Sigmoid colon (tissue), 7 donors: ENCODE measurements at places on chromosomes 1 and 21. TPM values are rescaled to one million over a fixed set of nuclear protein-coding genes. Genes with fewer than 3 reads are reported as not detected.

The NFASC gene
- 17.6 TPM for total RNA-seq

DNA sequence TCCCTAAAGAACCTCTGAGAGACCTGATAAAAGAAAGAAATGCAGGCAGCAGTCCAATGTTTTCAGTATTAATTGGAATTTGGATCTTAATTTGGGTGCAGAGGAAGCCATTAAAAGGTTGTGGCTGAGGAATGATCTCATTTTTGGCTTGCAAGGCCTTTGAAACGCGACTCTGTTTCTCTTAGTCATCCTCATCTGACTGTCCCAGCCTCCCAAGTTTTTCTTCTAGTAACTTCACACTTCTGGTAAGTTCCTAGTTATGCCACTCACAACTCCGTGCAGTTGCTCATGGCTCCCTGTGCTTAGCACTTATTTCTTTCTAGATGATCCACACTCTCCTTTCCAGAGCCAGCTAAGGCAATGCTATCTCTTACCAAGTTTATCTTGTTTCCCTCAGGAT is 147.4 kb upstream of the USP24 start:
- H3K4me3 ChIP-seq = no peak overlapping the region
- DNase-seq = no peak
- H3K36me3 ChIP-seq = no peaks in the 10 kb centered on the region
- no peaks in the 10 kb centered on the region for H3K4me1 ChIP-seq
- H3K27ac ChIP-seq = peak overlapping the region; percentile 33

- no peaks in the 10 kb centered on the region for H3K36me3 ChIP-seq
- H3K27ac ChIP-seq = no peak overlapping the region
- no peak overlapping the region for H3K4me3 ChIP-seq
- H3K27me3 ChIP-seq = no peaks in the 10 kb centered on the region
Measured at GRCh38 chr1:233355841-233356704, 28.5 kb downstream of the MAP3K21 start.

The SLAMF9 gene
- not detected for total RNA-seq

DNA sequence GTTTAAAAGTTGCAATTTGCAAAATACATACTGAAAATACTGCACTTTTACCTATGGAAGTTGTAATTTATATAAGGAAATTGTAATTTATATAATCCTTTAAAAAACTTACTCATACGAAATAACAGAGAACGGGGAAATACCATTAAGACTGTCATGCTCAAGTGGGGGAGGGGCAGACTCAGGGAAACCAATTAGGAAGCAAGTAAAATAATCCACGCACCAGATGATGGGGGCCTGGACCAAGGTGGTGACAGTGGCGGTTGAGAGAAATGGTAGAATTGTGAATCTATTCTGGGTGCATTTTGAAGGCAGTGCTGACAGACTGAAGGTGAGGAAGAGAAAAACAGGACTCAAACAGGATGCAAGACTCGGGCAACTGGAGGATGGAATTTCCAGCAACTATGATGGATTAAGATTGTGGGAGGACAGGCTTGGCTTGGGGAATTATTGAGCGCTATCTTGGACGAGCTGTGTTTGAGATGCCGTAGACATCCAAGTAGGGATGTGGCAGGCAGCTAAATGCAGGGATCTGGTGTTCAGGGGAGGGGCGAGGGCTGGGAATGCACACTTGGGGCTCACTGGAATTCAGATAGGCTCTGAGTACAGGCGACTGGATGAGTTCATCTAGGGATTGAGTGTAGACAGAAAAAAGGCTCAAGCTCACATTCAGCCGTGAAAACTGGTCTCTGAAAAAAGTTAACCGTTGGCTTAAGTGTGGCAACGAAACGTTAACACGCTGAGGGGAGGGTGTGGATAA is 977 bp downstream of the LCA5L start:
- no peaks in the 10 kb centered on the region for H3K36me3 ChIP-seq
- H3K27ac ChIP-seq = peak overlapping the region; percentile 91
- peaks cover 15% of the 10 kb centered on the region for H3K4me1 ChIP-seq
- H3K4me3 ChIP-seq = peak overlapping the region; percentile 65
- no peak for DNase-seq
- no peaks in the 10 kb centered on the region for H3K27me3 ChIP-seq

The TMPRSS15 gene
- not detected for total RNA-seq

The UBASH3A gene
- total RNA-seq = not detected

DNA sequence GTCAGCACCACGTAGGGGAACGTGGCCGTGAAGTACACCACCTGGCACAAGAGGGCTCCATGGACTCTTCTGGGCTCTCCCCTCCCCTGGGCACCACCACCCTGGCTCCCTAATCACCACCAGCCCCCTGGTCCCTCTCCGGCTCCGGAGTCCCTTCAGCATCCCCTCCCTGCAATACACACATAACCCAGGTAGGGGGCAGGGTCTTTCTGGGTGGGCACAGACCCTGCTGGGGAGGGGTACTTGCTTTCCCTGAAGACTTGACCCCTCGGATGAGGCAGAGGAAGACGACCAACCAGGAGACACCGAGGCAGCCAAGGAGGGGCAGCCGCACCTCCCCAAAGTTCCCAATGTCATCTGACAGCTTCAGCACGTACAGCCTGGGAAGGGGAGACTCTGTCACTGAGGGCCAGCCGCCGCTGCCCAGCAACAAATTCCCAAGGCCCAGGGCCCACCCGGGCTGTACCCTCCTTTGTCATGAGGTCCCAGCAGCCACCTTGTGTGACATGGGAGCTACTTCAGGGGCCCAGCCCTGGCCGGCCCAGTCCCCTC is 11.3 kb downstream of the CCDC24 start:
- peaks cover 8% of the 10 kb centered on the region for H3K36me3 ChIP-seq
- no peak overlapping the region for H3K4me3 ChIP-seq
- no peak for DNase-seq
- no peaks in the 10 kb centered on the region for H3K27me3 ChIP-seq
- no peak overlapping the region for H3K27ac ChIP-seq

DNA sequence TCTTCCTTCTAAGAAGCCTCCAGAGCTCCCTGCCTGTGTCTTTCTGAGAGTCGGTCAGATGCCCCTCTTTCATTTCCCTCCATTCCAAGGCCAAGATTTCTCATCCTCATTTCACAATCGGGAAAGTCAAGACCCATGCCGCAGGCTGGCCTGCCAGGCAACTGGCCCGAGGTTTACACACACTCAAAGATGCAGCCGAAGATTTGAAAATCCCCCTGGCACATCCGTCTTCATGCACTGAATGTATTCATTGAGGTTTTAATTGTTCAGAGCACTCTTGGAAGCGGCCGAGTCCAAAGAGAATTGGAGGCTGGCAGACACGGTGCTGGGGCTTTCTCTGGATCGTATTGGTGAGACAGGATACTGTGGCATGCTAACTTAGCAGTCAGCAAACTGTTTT is 29.1 kb upstream of the SRP9 start:
- H3K27ac ChIP-seq = peak overlapping the region; percentile 86
- no peak for DNase-seq
- no peaks in the 10 kb centered on the region for H3K36me3 ChIP-seq
- no peaks in the 10 kb centered on the region for H3K27me3 ChIP-seq

DNA sequence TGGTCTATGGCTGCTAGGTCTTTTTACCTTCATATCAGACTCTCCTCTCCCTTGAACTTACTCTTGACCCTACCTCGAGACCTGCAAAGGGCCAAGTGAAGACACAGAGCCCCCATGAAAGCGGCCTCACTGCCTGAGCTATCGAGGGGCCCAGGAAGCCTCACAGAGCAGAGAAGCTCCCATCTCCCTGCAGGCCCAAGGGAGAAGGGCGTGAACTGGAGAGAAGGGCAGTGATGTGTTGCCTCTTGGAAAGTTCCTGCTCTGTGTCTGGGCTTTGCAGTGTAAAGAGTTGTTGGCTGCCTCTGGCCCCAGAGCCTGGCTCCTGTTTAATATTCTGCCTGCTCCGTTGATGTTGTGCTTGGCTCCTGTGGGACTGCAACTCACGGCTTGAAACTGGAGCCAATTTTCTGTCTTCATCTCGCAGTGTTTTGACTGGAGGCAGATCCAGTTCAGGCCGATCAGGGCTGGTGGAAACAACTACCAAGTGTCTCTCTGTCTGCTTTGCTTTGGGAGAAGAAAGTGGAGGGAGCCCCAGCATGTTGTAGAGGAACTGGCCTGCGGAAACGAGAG is 4.3 kb downstream of the SERTAD4 start:
- H3K27ac ChIP-seq = peak overlapping the region; percentile 98
- H3K27me3 ChIP-seq = no peaks in the 10 kb centered on the region
- DNase-seq = peak; percentile 94
- peak overlapping the region; percentile 16 for H3K4me3 ChIP-seq

GRCh38 chr1:149844101-149844500 is 55.3 kb upstream of the BOLA1 start:
- peak overlapping the region; percentile 87 for H3K27ac ChIP-seq
- no peaks in the 10 kb centered on the region for H3K27me3 ChIP-seq
- no peak for DNase-seq
- H3K4me1 ChIP-seq = no peaks in the 10 kb centered on the region
- H3K36me3 ChIP-seq = no peaks in the 10 kb centered on the region
- peak overlapping the region; percentile 52 for H3K4me3 ChIP-seq

GRCh38 chr1:7596126-7596965 is 174.8 kb upstream of the VAMP3 start:
- H3K27me3 ChIP-seq = no peaks in the 10 kb centered on the region
- no peaks in the 10 kb centered on the region for H3K4me1 ChIP-seq
- DNase-seq = peak; percentile 41
- no peak overlapping the region for H3K27ac ChIP-seq

- DNase-seq = no peak
- H3K27me3 ChIP-seq = no peaks in the 10 kb centered on the region
- H3K27ac ChIP-seq = no peak overlapping the region
- H3K4me3 ChIP-seq = no peak overlapping the region
- H3K4me1 ChIP-seq = peaks cover 24% of the 10 kb centered on the region
- H3K36me3 ChIP-seq = no peaks in the 10 kb centered on the region
Measured at GRCh38 chr21:27045281-27045985, 78.5 kb upstream of the ADAMTS5 start.

The DDR2 gene
- 221 TPM for total RNA-seq

DNA sequence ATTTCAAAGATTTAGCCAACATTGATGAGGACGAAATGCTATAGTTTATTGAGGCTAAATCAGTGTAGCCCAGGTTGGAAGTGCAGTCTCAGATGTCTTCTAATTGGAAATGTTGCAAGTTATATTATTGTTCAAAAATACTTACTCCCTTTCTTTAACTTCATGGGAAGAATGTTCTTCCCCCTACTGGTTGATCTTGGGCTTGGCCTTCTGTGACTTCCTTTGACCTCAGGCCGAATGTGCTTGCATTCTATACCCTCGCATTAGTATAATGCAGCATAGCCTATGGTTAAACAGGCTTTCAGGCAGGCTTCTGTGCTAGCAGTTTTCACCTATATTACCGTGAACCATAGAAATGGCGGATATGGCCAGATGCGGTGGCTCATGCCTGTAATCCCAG is 77.3 kb downstream of the RPE65 start:
- no peaks in the 10 kb centered on the region for H3K36me3 ChIP-seq
- no peaks in the 10 kb centered on the region for H3K27me3 ChIP-seq
- H3K4me1 ChIP-seq = no peaks in the 10 kb centered on the region
- DNase-seq = no peak

DNA sequence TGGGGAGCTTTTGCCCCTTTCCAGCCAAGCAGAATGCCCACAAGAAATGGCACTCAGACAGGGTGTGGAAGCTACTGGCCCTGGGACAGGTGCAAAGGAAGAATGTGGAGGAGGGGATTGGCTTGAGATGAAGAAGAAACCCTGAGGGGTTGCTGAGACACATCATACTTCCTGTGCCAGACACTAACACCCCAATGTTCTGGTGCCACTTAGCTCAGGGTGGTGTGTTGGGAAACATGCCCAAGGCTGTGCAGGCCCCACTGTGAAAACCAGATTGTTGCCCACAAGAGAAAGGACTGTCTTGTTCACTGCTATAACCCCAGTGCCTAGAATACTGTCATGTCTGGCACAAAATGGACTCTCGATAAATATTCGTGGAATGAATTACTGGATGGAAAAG is 9.9 kb upstream of the PAQR6 start:
- H3K27me3 ChIP-seq = no peaks in the 10 kb centered on the region
- no peak overlapping the region for H3K4me3 ChIP-seq
- no peak overlapping the region for H3K27ac ChIP-seq
- H3K36me3 ChIP-seq = peaks cover 100% of the 10 kb centered on the region

The OR14A2 gene
- not detected for total RNA-seq

The USP21 gene
- total RNA-seq = 13.0 TPM

The C1QC gene
- 289 TPM for total RNA-seq

DNA sequence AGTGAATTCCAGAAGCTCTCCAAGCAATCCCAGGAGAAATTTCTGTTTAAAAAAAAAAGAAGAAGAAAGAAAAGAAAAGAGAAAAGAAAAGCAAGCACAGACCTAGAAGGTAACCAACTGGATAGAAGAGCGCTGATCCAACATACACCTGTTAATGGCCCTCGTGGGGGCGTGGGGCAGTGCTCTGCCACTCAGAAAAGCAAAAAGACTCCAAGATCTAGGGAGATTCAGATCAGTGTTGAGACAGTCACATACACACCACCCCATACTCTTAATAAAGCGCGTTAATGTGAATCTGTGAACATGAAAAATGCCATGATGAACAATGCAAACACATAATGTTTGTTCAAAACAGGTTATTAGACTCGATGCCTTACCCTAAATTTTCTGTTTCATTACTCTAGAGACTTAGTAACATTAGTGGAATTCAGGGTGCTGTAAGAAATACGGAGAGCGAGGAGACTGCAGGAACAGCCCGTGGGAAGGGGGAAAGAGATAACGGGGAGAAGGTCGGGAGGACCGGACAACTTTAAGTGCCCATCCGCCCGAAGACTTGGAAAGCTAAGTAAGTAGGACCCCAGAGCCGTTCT is 406 bp downstream of the NME7 start:
- peaks cover 23% of the 10 kb centered on the region for H3K4me1 ChIP-seq
- DNase-seq = no peak
- no peaks in the 10 kb centered on the region for H3K27me3 ChIP-seq
- peak overlapping the region; percentile 72 for H3K4me3 ChIP-seq

DNA sequence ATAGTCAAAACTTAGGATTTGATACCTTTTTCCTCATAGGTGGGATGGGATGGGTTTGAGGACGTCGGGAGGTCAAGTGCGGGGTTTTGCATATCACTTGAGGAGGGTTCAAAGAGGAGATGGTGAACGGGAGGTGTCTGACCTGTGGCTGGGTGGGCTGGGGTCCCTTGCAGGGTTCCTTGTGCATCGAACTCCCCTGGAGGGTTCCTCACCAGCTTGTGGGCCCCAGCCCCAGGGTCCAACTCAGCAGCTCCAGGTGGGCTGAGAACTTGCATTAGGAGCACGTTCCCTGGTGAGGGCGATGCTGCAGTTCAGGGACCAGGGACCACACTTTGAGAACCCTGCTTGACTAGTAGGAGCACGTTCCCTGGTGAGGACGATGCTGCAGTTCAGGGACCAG is 23.2 kb downstream of the TRPM2 start:
- H3K36me3 ChIP-seq = no peaks in the 10 kb centered on the region
- H3K4me1 ChIP-seq = no peaks in the 10 kb centered on the region
- H3K27me3 ChIP-seq = peaks cover 11% of the 10 kb centered on the region
- H3K4me3 ChIP-seq = no peak overlapping the region
- no peak overlapping the region for H3K27ac ChIP-seq
- DNase-seq = no peak

GRCh38 chr1:66356605-66357004 is 177.3 kb upstream of the SGIP1 start:
- H3K4me3 ChIP-seq = no peak overlapping the region
- H3K27me3 ChIP-seq = no peaks in the 10 kb centered on the region
- no peak for DNase-seq
- H3K36me3 ChIP-seq = no peaks in the 10 kb centered on the region
- H3K27ac ChIP-seq = no peak overlapping the region

The MSH4 gene
- total RNA-seq = 0.71 TPM

- no peak overlapping the region for H3K4me3 ChIP-seq
- DNase-seq = no peak
- H3K4me1 ChIP-seq = peaks cover 19% of the 10 kb centered on the region
- H3K27me3 ChIP-seq = no peaks in the 10 kb centered on the region
- peak overlapping the region; percentile 46 for H3K27ac ChIP-seq
- no peaks in the 10 kb centered on the region for H3K36me3 ChIP-seq
Measured at GRCh38 chr1:155651861-155652661, 36.5 kb downstream of the YY1AP1 start.
